Natural killer cell (primary cell): ENCODE measurements at places on chromosomes 12 and 14.
A peak's percentile ranks its signal among the peaks of the same experiment; 100 is the strongest.

DNA sequence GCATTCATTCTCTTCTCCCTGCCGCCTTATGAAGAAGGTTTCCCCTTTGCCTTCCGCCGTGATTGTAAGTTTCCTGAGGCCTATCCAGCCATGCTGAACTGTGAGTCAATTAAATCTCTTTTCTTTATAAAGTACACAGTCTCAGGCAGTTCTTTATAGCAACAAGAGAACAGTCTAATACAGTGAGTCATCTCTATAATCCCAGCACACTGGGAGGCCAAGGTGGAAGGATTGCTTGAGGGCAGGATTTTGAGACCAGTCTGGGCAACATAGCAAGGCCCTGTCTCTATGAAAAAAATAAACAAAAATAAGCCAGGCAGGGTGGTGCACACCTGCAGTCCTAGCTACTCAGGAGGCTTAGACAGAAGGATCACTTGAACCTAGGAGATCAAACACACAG, 259.9 kb downstream of the CEP128 start:
- DNase-seq = no peak

DNA sequence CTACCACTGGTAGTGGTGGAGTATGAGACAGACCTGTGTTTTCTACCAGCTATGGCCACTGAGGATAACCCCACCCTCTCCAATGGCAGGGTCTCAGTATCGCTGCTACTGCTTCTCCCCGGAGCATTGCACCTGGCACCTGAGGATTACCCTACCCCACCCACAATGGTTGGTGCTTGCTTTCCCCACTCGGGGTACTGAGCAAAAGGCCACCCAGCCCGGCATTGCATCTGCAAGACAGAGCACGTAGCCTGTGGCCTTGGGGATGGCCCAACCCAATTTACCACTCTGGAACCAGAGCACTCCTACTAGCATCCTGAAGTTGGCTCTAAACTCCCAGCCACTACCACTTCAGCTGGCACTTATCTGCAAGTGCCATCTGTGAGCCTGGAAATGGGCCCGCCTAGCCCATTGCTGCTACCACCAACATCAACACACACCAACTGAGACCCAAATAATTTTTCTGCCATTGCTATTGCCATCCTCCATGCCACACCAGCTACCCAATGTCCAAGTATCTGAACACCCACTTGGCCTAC, 145.7 kb downstream of the CNTN1 start:
- DNase-seq = no peak

- DNase-seq = peak; percentile 24
These were observed 26.4 kb downstream of the FAM222A start for GRCh38 chr12:109739747-109740693.

DNA sequence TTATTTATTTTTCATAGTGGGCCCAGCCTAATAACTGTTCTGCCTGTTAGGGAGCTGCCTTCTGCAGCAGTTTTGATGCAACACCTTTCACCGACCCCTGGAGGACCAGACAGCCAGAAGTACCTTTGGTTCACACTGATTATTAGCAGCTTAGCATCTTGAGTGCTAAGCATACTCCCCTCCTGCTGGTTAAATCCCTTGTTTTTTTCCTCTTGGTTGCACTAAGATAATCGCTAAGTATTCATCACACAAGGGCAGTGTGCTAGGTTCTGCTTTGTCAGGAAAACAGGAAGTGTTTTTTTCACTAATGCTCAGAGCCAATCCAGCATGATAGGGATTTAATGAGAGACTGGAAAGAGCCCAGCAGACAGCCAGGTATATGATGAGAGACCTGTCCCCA, 437.0 kb downstream of the FUT8 start:
- DNase-seq = no peak

DNA sequence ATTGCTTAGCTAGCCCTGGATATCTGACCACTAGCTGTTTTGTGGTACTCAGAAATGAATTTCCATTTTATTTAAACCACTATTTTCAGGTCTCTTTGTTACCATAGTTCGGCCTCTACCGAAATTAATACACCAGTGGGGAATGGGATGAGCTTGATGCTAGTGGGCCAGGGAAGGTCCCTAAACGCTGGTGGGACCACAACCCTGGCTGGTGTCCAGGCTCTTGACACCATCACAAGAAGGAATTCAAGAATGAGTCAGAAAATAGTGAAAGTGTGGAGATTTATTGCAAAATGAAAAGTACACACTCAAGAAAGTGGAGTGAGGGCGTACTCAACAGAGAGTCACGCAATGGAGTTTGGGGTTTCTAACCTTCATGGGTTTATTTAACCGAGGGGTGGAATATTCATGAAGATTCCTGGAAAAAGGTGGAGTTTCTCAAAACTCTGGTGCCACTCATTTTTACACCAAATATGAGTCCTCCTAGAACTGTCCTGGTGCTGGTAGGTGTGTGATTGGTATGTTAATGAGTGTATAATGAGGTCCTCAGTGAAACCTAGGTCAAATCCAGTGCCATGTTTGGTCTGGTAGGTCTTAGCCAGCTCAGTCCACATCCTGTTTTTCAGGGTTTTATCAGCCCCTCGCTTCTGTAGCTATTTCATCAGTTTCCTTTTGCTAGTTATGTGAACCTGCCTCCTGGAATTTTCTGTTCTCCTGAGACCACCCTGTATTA, 38.9 kb upstream of the LRP6 start:
- no peak for DNase-seq

- peak; percentile 73 for DNase-seq
These were observed 568 bp downstream of the PPM1A start for GRCh38 chr14:60249321-60250256.

- no peak for DNase-seq
These were observed 12.1 kb upstream of the LTA4H start for GRCh38 chr12:96047229-96048211.

DNA sequence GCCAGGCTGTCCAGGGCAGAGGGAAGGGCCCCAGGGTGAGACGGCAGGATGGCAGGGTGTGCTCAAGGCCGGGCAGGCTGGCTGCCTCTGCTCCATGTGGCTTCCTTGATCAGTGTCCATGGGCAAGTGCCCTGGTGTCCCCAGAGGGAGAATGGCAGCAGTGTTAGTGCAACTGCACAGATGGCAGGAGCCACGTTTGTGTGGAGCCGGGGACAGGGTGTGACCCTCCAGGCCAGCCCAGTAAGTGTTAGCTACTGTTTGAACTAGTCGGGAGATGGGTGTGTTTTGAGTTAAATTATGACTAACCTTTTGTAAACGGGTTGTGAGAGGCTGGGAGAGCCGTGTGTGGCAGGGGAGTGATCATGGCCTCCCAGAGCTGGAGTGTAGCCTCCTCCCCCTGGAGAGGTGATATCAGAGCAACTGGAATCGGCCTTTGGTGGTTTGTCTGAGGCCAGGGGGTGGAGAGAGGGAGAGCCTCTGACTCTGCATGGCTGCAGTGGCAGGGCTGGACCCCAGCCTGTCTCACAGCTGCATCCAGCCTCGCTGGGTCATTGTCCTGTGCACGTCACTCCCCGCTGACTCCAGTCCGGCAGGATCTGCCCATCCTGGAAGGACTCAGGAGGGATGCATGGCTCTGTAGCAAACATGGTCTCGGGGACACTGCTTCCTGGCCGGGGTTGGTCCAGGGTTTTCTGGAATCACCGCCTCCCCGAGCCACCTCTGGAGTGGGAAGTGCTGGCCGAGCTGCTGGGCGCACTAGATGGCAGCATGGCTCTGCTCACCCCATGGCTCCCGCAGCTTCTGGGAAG, 27.8 kb downstream of the AACS start:
- DNase-seq = no peak

GRCh38 chr12:7624478-7624877, 41.2 kb downstream of the APOBEC1 start:
- DNase-seq = no peak

GRCh38 chr12:120797677-120798642, 72.3 kb downstream of the ACADS start:
- DNase-seq = no peak

DNA sequence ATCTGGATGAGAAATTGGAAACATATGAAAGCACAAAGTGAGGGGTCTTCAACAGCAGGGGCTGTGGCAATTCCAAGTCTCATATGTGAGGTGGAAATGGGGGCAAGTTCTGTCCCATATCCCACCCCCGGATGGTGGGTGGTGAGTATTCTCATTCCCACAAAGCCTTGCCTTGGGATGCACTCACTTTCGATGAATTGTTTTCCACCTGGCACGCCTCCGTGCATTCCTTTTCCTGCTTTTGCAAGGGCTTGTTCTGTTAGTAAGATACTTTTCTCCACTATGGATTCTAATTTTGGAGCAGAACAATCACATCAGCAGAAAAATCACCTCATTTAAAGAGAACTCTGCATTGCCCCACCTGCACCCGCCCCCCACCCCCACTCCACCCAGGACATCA, 3.1 kb downstream of the LACRT start:
- DNase-seq = no peak

DNA sequence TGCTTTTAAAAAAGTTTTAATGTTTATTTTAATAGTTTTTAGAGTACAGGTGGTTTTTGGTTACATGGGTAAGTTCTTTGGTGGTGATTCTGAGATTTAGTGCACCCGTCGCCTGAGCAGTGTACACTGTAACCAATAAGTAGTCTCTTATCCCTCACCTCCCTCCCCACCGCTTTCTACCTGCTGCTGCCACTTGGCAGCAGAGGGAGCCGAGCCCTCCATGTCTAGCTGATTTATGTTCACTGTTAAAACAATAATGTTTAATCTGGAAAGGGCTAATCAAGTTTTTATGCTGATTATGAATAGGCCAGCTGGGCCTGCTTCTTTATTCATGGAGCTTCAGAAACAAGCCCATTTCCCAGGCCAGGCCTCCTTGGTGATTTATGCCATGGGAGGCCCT, 73.1 kb downstream of the ADCK1 start:
- no peak for DNase-seq

DNA sequence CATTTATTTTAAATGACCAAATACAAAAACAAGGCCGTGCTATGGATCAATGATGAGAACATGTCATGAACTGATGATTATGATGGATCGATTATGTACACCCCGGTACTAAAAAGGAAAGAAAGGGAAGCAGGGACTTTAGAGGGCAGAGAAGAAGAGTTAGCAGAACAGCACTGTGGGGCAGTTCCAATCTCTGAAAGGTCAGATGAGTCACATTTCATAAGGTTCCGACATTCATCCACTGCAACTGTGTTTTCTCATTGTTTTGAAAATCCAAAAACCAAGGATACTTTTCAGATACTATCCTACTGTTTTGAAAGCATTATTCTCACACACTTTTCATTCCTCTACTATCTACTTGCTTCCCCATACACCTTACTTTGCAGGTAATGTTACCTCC, 169.3 kb downstream of the STXBP6 start:
- DNase-seq = no peak

DNA sequence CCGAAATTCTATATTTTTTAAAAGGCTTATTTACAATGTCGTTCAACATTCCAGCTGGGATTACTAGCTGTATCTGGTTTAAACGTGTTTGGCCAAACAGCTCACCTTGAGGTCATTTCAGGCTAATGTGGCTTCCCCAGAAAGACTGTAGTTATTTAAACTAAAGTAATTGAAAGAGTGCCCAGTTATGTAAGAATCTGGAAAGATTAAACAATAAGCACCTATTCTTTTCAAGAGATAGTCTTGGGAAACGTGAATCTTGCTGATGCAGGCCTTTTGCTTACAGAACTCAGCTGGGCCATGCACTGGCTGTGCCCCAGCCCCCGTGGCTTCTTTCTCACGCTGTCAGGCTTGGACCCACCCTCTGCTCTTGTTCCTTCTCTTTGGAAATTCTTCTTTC, 24.4 kb downstream of the GLRX5 start:
- DNase-seq = no peak

- DNase-seq = no peak
These were observed 269.4 kb downstream of the RGS6 start for GRCh38 chr14:72201645-72202044.

DNA sequence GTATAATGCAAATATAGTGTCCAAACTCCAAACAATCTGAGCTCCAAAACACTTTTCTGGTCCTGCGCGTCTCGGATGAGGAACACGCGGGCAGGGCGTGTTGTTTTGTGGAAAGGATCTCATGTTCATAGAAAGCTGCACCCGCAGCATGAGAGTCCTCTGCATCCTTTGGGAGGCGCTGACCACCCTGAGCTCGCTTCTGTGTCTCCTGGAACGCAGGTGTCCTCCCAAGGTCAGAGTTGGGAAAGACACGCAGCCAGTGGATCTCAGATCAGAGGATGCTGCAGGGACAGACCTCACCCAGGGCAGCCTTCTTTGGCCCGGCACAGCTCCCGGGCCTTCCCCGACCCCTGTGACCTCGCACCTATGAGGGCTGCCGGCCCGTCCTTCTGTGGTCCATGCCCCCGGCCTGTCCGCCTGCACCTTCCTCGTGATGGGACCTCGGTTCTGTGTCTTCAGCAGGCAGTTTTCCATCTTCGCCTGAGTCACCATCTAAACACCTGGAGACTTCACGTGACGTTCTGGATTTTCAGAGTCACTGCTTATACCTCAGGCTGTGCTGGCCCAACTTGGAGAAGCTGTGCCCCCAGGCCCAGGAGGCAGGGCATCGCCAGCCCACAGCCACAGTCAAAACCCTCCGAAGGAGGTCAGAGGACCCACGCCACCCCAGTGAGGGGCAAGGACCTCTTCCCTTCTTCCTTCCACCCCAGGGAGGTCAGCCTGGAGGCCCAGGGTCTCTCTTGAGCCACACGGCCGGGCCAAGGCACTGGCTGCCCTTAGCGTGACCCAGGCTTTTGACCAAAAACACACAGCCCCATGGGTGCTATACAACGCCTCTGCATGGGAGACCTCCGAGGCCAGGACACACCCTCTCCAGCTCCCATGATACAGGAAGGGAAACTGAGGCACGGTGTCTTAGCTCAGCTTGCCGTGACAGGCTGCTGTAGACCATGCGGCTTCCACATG, 25.9 kb downstream of the MMP17 start:
- no peak for DNase-seq

DNA sequence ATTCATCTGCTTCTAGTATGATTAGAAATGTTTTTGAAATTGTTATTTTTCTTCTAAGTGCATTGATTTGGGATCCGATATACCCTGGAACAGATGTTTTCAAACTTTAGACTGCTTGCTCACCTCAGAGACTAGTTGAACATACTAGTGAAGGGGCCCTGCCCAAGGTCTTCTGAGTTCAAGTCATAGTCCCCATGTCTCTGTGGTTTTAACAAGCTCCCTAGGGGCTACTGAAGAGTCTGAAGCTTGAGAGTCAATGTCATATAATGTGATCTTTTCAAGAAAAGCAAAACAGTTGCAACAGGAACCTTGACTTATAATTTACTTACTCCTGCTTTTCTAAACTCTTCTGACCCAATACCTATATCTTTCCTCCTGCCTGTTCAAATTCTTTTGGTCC, 7.5 kb upstream of the UBE2N start:
- no peak for DNase-seq

DNA sequence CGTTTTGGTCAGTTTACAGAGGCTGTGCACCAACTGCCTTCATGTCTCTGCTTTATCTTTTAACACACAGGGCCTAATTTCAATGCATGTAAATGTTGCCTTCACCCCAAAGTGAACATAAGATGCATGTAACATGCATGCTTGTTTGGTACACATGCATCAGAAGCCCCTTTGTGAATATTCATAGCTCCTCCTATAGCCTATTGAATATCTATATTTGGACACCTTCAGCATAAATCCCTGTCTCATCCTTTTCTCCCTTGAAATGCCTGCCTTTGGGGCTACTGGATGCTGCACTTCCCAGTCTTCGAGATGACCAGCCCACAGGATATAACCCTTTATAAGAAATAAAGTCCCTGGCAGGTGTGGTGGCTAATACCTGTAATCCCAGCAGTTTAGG, 57.7 kb upstream of the FAM181A start:
- DNase-seq = no peak
